ACHN (cell line): ENCODE measurements at places on chromosomes 12 and 14.

- no peak for DNase-seq
Observed at GRCh38 chr14:100221533-100222223, 17.3 kb upstream of the YY1 start.

GRCh38 chr12:51262758-51263177 is 7.4 kb downstream of the SMAGP start:
- DNase-seq: peak; percentile 90

- DNase-seq: no peak
Observed at GRCh38 chr14:59360923-59361794, 104.0 kb downstream of the GPR135 start.

- DNase-seq: no peak
Observed at GRCh38 chr14:101217080-101217463, 313.6 kb upstream of the RTL1 start.

- DNase-seq: peak; percentile 77
Observed at GRCh38 chr12:48890657-48891418, 25.2 kb upstream of the RND1 start.

DNA sequence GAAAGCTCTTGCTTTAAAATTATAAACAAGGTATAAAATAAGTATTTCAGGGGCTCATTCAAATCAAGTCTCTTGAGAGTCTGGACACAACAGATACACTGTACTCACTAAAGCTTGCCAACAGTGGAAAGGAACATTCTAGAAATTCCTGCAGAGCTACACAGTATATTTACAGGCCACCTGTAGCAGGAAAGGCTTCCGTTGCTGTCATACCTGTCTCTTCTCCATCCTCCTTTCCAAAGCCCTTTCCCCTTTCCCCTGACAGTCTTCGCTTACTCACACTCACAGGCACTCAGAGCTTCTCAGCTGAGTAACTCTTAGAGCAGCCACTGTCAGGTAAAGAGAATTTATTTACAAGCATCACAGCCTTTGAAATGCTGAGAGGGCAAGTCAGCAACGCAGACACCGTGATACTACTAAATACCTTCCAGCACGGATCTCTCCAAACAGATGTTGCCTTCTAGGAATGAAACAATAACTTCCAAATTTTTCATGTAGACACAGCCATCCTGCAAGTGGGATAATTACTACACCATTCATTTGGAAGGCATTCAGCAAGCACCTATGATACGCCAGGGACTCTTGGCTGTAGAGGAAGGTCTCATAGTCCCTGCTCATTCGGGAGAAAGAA is 167.9 kb downstream of the FOXN3 start:
- DNase-seq: peak; percentile 56
